ENCODE measurements at places on chromosomes 6 and 20. TPM values are rescaled to one million over a fixed set of nuclear protein-coding genes. Genes with fewer than 3 reads are reported as not detected.

KCNQ5 gene
- 4.1 TPM for polyA plus RNA-seq

RNF144B gene
- 3.0 TPM for polyA plus RNA-seq

EPPIN gene
- polyA plus RNA-seq, result not detected

PXDC1 gene
- polyA plus RNA-seq, result 4.7 TPM

LTB gene
- polyA plus RNA-seq, result 832 TPM

SYNDIG1 gene
- polyA plus RNA-seq, result not detected

KIF16B gene
- polyA plus RNA-seq, result 4.8 TPM

Data from B cell (primary cell).